Thoracic aorta (tissue), 2 donors: ENCODE measurements at places on chromosomes 11 and 22. TPM values are rescaled to one million over a fixed set of nuclear protein-coding genes. Genes with fewer than 3 reads are reported as not detected.

DNA sequence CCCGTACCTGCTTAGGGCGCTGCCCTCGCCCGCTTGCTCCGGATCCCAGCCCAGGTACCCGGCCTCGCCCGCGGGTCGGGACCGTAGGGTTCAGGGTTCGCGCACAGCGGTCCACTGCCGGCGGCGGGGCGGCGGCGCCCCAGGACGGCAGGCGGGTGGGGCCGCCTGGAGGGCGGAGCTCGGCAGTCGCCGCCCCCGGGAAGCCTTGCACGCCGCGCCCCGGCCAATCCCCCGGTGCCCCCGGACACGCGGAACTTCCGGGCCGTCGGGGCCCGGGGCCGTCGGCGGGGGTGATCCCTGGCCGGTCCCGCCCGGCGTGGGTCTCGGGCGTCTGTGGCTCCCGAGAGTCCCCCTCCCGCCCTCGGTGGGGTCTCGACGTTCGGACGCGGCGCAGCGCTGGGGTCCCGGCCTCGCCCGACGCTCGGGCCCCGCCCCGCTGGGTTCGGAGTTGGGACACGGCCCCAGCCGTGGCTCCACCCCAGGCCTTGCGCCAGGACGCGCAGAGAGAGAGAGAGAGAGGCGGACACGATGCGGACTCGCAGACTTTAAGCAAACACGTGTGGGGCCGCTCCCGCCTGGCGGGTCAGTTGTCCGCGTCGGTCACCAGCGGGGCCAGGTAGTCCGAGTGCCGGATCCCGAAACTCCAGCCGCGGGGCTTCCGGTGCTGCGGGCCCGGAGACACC, at the start of gene TYMP:
Gene TYMP, minus strand, starts transcription at position 116 of the 683 bp plus-strand sequence. CDS start 303 bp downstream, outside the sequence.
- H3K27ac ChIP-seq: peak within 1 kb of the TSS; percentile 72
- peaks cover 44% of the 10 kb centered on the region for H3K4me1 ChIP-seq
- H3K4me3 ChIP-seq: peak within 1 kb of the TSS; percentile 78
- DNase-seq: no peak
- H3K36me3 ChIP-seq: no peaks in the 10 kb centered on the region

DNA sequence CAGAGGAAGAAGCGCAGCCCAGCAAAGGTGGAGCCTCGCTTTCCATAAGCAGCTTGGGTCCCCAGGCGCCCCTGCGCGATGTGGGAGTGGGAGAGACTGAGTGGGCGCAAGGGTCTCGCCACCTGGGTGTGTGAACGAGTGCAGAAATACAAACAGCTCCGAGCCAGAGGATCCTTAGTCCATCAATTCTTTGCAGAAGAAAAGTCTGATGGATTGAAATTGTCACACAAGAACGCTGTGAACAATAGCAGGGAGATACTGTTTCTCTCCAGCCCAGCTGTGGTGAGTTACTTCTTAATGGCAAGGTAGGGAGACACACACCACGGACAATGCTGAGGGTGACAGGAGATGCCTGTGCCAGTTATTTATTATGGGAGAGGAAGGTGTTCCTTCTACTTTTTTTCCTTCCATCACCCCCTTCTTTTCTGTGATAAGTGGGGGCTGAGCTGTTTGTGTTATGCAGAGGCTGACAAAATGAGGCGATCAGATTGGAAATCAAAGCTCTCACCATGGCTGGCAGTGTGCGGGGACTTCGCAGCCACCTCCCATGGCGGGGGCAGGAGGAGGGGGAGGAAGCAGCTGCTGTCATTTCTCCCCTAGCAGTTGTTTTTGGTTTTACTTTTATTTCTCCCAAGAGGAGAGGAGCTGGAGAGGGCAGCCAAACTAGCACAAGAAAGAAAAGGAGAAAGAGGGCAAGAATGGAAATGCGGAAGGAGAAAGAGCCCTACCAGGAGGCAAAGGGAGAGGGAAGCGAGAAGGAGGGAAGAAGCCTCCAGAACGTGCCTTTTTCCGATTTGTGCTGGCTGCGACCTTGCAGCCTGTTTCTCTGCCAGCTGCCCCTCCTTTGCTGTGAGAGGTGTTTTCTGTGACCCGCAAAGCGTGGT, 755.8 kb downstream of the NTM start:
- peak overlapping the region; percentile 54 for H3K4me3 ChIP-seq
- H3K27me3 ChIP-seq: no peaks in the 10 kb centered on the region
- no peak overlapping the region for H3K27ac ChIP-seq
- H3K4me1 ChIP-seq: peaks cover 16% of the 10 kb centered on the region
- no peak for DNase-seq

EMID1 gene
- 0.27 TPM for total RNA-seq

DNA sequence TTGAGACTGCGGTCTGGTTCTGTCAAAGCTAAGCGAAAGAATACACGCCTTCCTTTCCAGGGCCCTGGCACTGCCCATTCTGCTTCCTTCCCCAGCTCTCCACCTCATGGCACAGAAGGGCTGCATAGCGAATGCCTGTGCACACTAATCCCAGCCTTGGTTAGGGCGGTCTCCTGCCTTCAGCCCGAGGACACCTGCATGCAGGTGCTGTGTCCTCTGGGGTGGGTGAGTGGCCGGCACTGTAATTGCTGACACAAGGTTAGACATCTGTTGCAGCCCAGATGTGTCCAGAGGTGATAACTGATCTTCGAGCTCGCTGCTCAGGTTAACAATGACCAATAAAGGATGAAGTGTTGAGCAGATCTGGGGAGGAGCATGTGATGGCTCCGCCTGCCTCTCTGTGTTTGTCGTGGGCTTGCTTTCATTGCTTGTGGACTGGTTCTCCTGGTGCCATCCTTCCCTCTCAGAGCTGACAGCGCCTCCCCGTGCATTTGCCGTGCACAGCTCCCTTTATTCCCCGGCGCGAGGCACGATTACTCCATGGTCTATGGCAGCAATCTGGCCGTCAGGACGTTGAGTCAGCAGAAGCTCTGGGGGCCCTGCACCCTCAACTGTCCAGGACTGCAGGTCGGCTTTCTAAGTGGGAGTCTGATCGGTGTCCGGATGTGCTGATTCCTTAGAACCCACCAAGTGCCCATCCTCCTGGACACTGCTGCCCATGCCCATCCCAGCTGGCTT, 1088.2 kb downstream of the BRD1 start:
- no peak for DNase-seq
- no peaks in the 10 kb centered on the region for H3K4me1 ChIP-seq
- H3K36me3 ChIP-seq: no peaks in the 10 kb centered on the region
- H3K27me3 ChIP-seq: no peaks in the 10 kb centered on the region
- no peak overlapping the region for H3K27ac ChIP-seq

APOBEC3G gene
- total RNA-seq: 8.3 TPM
